ENCODE measurements at places on chromosomes 1 and 21.

DNA sequence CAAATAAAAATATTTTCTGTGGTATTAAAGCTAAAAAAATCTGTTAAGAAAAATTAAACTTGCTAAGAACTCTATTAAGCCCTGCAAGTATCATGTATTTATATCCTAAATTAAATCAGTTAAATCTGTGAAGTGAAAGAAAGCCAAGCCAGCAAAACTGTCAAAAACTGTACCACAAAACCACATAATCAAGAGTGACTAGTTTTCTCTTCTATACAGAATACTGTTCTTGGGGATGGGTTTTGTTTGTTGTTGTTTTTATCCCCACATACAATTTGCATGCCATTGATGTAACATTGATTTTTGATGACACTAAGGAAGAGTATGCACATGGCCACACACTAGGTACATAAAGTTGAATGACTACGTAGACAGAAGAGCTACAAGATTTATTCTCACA lies 20.4 kb downstream of the DPH5 start:
- DNase-seq = no peak

- no peak for DNase-seq
These were observed 365.9 kb downstream of the TGFB2 start for GRCh38 chr1:218711001-218711400.

DNA sequence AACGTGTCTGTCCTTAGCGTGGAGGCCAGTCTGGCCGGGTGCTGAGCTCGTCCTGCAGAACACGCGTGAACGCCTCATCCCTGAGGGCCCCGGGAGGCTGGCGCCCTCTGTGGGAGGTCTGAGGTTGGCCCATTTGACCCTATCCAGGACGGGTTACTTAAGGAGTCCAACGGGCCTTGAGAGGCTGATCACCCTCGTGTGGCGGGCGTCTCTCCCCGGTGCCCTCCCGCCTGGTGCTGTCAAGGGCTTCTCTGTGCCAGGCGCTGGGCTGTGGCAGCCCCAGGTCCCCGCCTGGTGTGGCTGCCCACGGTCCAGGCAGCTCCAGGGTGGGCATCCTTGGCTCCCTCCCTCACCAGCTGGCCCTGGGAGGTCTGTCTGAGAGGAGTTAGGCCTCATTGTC lies 9.7 kb downstream of the SKI start:
- DNase-seq = no peak

- no peak for DNase-seq
These were observed 308.9 kb upstream of the RUNX1 start for GRCh38 chr21:35358008-35358407.

DNA sequence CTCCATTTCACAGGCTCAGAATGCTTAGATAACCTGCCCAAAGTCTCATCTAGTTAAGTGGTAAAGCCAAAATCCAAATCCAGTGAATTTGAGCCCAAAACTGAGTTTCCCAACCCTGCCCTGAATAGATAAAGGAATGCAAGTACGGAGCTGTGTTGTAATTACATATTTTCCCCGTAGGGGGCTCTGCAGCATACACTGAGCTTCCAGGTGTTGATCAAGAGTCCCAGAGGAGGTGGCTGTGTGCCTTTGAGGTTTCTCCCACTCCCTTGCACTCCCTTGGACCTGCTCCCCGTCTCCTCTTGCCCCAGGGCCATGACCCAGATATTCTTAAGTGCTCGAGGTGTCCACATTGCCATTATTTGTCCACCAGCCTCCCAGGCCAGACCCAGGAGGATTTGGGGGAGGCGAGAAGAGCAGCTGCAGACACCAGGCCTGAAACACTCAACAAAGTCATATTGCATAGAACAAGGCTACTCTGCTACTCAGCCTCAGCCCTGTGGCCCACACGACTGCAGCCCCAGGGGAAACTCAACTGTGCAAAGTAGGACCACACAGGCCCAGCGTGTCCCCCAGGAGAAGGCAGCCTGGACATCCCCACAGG lies 18.4 kb upstream of the LY9 start:
- peak; percentile 64 for DNase-seq

DNA sequence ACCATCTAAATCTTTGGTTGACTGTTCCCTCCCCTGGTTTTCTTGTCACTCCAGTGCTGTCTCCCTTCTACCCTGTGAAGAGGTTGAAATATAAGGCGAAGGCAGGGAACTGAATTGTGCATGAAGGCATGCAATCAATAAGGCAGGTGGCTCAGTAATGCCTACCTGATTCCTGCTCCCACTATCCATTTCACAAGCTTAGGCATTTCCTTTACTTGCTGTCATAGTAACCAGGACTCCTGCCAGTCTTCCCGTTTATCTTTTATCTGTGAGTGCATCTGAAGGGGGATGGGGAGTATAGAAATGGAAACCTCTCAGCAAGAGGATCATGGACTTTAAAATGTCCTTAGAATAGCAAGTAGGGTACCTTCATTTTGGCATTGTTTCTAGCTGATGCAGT lies 40.5 kb downstream of the MRPS6 start:
- DNase-seq = no peak

DNA sequence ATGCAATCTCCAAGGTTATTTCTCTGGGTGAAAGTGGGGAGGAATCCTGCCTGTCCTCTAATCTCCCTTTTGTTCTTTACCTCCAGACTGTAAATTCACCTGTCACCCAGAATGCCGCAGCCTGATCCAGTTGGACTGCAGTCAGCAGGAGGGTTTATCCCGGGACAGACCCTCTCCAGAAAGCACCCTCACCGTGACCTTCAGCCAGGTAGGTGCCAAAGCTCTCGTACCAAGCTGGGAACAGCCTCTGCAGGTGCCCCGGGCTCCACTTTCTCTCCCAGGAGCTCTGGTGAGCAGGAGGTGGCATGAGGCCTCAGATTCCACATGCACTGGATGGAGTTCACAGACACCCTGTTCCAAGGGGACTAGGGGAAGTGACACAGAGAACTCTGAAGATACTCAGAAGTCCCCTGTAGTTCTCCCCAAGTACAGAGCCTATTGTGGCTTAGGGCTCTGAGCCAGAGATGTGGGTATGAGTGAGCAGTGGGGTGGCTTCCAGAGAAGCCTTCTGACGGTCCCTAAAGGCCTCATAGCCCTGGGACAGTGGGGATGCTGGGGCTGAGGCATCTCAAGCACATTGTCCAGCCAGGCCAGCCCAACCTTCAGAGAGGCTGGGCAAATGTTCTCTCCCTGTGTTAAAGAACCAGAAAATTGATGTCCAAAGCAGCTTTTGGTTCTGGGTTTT lies 30.9 kb downstream of the RASSF5 start:
- DNase-seq = peak; percentile 19

DNA sequence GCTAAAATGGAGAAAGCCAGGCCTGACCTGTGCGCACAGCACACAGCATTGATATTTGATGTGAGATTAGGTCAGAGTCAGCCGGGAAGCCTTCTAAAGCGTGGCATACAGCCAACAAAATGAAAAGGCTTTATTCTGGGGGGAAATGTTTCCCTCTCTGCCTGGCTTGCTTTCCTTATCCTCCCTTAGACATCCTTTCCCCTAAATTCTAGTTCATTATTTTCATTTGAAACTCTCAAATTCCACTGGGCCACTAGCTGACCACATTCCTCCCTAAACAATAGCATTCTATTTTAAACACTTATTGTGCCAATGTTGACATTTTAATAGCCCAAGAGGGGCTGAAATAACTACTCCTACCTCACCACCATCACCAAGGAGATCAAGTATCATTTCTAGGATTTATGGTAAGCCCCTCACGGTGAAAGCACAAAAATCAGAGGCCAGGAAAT lies 49.4 kb downstream of the LEPR start:
- no peak for DNase-seq

- DNase-seq = no peak
These were observed 37.6 kb downstream of the DUSP10 start for GRCh38 chr1:221704306-221704705.

GRCh38 chr21:36261459-36261858 lies 58.5 kb upstream of the MORC3 start:
- DNase-seq = no peak

DNA sequence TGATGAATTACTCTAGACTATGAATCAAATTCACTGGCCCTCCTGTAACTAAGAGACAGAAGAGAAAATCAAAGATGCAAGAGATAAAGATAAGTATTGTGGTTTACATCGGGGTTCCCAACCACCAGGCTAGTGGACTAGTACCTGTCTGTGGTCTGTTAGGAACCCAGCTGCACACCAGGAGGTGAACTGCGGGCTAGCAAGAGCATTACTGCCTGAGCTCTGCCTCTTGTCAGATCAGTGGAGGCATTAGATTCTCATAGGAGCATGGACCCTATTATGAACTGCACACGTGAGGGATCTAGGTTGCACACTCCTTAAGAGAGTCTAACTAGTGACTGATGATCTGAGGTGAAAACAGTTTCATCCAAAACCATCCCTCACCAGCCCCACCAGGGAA lies 58.9 kb upstream of the DUSP10 start:
- DNase-seq = no peak

GRCh38 chr1:156435545-156436140 lies 64.9 kb downstream of the MEF2D start:
- peak; percentile 50 for DNase-seq

- peak; percentile 49 for DNase-seq
These were observed 3.2 kb upstream of the RXFP4 start for GRCh38 chr1:155938220-155938627.

GRCh38 chr1:121569428-121569827 lies 384.7 kb downstream of the SRGAP2C start:
- DNase-seq = no peak

- DNase-seq = no peak
These were observed 18.6 kb upstream of the POU2F1 start for GRCh38 chr1:167202049-167202448.

DNA sequence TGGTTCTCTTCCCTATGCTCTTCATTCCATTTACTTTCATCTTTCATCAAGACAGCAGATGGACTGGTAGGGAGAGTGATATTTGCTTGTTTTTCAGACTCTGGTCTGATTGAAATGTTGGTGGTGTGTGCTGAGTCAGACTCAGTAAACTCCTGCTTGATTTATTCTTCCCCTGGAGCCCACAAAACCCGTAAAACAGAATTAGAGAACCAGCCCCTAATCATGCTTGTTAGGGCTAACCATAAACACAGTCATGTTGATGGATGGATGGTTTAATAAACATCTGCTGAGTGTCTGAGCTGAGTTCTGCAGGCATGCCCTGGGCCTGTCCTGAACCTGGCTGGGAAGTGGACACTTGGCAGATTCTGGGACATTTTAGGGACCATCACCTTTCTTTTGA lies 24.8 kb downstream of the NOS1AP start:
- DNase-seq = no peak

DNA sequence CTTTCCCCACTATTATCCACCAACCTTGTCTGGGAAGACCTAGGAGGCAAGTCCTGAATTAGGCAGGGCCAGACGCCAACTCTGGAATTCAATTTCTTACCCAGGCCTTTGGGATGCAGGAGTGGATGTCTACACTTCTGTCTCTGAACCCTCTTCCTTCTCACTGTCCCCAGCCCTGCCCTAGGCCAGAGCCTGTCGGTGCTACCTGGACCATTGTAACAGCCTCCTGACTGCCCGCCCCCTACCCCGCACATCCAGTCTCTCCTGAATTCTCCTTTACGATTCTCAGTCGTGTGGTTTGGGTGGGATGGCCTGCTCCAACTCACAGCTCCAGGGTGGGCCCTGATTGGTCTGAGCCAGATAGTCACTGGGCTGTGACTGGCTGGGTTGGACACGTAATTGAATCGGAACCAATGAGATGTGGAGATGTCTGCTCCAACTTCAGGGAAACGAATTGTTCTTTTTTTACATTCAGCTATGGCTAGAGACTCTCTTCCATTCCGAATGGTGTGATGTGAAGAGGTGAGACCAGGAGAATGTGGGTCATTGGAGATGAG lies 304.6 kb downstream of the PTPRU start:
- no peak for DNase-seq

GRCh38 chr1:244337839-244338238 lies 113.9 kb downstream of the ADSS2 start:
- no peak for DNase-seq

DNA sequence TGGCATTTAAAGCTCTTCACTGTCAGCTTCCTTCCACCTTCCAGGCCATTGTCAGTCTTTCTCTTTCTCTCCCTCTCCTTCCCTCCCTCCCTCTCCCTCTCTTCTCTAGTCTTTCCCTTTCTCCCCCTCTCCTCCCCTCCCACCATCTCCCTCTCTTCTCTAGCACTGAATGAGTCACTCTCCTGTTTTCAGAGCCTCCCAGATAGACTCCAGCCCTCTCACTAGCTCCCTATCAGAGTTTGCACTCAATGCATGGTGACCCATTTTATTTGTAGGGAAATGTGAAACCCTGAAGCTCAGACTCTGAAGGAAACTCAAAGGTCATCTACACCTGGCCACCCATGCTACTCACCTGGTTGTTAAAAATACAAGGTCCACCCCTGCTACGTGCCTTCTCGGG lies 4.4 kb upstream of the MATN1 start:
- DNase-seq = no peak

- DNase-seq = peak; percentile 70
These were observed 29.5 kb downstream of the LDLRAP1 start for GRCh38 chr1:25572708-25573590.

DNA sequence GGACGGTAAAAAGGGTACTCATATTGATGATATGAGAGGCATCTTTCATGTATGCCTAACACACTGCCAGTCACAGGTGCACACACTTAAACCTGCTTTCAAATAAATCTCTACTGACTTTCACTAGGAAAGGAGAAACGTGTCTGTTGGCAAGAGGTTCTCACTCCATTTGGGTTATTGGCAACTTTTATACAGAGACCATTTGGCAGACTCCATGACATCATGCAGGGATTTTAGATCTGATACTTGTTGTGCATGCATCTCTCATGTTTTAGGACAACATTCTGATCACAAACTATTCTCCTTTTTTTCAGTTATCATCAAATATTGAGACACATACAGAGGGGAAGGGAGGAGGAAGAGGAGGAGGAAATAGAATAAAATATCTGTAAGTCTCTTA lies 31.5 kb downstream of the RGS7 start:
- no peak for DNase-seq

GRCh38 chr1:18530587-18531502 lies 50.1 kb downstream of the KLHDC7A start:
- DNase-seq = no peak

DNA sequence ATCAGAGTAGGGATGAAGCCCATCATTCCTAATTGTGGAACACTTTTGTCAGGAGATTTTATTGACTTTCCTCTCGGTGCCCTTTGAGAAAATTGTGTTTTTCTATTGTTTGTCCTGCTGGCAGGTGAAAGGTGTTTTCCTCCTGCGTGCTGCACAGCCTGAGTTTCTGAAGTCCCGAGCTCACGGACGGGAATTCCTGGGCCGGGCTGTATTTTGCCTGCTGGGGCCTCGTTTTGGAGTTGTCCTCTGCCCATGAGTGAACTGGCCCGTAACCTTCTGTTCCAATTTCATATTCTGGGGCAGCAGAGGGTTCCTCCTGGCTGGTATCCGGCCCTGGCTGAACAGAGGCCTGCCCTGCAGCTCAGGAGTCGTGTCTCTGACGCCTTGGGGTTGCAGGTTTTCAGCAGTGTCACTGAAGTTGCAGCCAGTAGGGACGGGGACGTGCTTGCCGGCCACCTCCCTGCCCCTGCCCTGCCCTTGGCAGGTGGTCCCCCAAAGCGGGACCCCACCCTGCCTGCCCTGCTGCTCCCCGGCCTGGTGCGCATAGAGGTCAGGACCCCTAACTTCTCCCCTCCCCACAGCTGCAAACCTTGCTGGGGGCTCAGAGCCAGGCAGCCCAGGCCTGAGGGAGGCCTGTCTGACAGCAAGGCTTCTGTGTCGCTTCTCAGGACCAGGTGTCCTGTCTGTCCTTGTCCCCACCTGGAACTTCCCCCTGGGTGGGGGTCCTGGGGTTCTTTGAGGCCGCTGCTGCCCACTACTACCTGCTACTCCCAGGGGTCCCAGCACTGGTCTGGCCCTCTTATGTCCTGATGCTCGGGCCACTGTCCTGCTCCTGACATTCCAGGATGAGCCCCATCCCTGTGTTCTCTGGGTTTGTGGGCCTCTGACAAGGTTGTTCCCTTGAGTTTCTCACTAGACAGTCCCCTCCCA lies 49.0 kb downstream of the SLX9 start:
- DNase-seq = no peak

Measured in activated naive CD4-positive, alpha-beta T cell treated with anti-CD3 and anti-CD28 coated beads, Interleukin-2, amount 10 ng/mL, durations not matched to agents 7 days and 5 days (primary cell).